ENCODE measurements at places on chromosomes 2 and 18. TPM values are rescaled to one million over a fixed set of nuclear protein-coding genes. Genes with fewer than 3 reads are reported as not detected.

Gene CCDC148
- total RNA-seq: 4.2 TPM

Gene MARCHF4
- 0.34 TPM for total RNA-seq

Gene IL1B
- total RNA-seq: 3.8 TPM

Gene FMNL2
- 45.6 TPM for total RNA-seq

- H3K4me3 ChIP-seq: no peak overlapping the region
- H3K4me1 ChIP-seq: no peaks in the 10 kb centered on the region
- DNase-seq: no peak
- H3K36me3 ChIP-seq: no peaks in the 10 kb centered on the region
- H3K27me3 ChIP-seq: no peaks in the 10 kb centered on the region
- no peak overlapping the region for H3K27ac ChIP-seq
Measured at GRCh38 chr2:181106229-181106628, 125.8 kb downstream of the UBE2E3 start.

GRCh38 chr2:79855264-79856006, 342.6 kb downstream of the CTNNA2 start:
- H3K36me3 ChIP-seq: no peaks in the 10 kb centered on the region
- DNase-seq: peak; percentile 23
- H3K4me1 ChIP-seq: no peaks in the 10 kb centered on the region

DNA sequence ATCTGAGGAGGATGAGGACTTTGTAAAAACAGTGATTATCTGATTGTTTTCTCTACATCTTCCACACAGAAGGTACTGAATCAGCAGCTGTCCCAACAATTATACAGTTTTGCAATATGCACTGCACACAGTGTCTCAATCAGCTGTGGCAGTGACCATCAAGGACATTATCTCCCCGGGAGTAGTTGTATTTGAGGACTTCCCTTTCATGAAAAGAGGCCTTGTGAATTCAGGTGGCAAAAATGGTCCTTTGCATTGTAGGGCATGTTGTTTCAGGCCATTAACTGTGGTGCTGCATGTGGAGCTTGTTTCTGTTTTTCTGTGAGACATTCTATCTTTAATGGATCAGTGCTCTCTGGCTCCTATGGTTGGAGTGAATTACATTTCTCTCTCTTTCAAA, 779.4 kb upstream of the FSHR start:
- no peak for DNase-seq
- H3K27ac ChIP-seq: no peak overlapping the region
- H3K4me1 ChIP-seq: no peaks in the 10 kb centered on the region
- H3K36me3 ChIP-seq: no peaks in the 10 kb centered on the region

DNA sequence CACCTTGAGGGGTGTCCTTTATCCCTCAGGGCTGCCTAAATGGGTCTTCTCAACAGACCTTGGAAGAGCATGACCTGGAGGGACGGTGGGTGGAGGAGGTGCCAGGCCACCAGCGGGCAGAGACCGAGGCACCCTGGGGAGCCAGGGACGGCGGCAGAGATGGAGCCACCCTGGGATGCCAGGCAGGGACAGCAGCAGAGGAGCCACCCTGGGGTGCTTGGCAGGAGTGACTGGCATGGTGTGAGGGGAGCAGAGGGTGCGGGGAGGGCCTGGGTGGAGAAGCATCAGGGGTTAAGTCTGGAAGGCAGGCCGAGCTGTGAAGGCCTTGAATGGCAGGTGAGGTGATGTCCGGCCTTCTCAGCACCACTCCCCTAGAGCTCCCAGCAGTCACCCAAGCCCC, 56.1 kb downstream of the CIB4 start:
- H3K27ac ChIP-seq: no peak overlapping the region
- DNase-seq: no peak
- no peaks in the 10 kb centered on the region for H3K36me3 ChIP-seq

GRCh38 chr18:3358310-3358709, 91.7 kb upstream of the TGIF1 start:
- H3K36me3 ChIP-seq: no peaks in the 10 kb centered on the region
- H3K4me3 ChIP-seq: no peak overlapping the region
- no peaks in the 10 kb centered on the region for H3K27me3 ChIP-seq
- DNase-seq: no peak

DNA sequence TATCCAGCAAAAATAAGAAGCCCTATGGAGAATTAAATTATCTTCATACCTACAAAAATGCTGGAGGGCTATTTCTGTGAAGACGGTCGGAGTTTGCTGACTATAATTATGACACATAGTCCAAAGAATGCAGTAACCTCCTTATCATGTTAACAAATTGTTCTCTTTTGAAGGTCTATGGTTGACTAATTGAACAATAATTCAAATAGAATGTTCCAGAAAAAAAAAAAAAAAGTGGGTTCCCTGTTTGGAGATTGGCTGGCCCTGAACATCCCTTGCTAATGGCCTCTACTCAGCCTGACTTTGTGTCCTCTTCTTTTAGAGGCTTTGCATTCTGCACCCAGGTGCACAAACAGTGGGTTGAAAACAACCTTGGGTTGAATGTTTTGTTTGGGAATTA, 82.8 kb upstream of the CCBE1 start:
- no peaks in the 10 kb centered on the region for H3K27me3 ChIP-seq
- H3K36me3 ChIP-seq: no peaks in the 10 kb centered on the region
- H3K27ac ChIP-seq: no peak overlapping the region

- no peaks in the 10 kb centered on the region for H3K36me3 ChIP-seq
- H3K4me1 ChIP-seq: no peaks in the 10 kb centered on the region
- H3K4me3 ChIP-seq: no peak overlapping the region
- H3K27me3 ChIP-seq: no peaks in the 10 kb centered on the region
Measured at GRCh38 chr2:23505984-23506380, 121.0 kb downstream of the KLHL29 start.

DNA sequence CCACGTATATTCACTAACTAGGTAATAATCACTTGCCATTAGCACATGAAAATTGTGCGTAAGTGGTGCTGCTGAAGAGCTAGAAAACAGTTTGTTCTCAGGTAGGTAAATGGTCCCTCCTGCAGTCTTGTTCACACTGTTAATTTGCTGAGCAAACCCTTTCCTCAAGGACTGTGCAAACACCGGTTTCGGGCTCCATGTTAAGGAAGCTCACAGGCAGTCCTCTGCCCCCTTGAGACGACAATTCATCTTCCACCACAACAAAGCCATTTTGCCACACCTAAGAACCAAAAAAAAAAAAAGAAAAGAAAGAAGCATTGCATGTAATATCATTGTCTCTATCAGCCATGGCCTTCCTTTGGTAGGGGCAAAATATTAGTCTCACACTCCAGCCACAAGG, 193.9 kb downstream of the BCL11A start:
- no peaks in the 10 kb centered on the region for H3K4me1 ChIP-seq
- H3K27me3 ChIP-seq: no peaks in the 10 kb centered on the region
- no peak for DNase-seq
- H3K36me3 ChIP-seq: no peaks in the 10 kb centered on the region
- no peak overlapping the region for H3K4me3 ChIP-seq
- no peak overlapping the region for H3K27ac ChIP-seq

GRCh38 chr2:46435796-46436360, 43.5 kb upstream of the TMEM247 start:
- no peak overlapping the region for H3K27ac ChIP-seq
- no peak overlapping the region for H3K4me3 ChIP-seq
- peaks cover 1% of the 10 kb centered on the region for H3K4me1 ChIP-seq
- DNase-seq: peak; percentile 71
- no peaks in the 10 kb centered on the region for H3K27me3 ChIP-seq

All from lung (tissue), 17 donors.